ENCODE measurements at places on chromosomes 7 and 10. TPM values are rescaled to one million over a fixed set of nuclear protein-coding genes. Genes with fewer than 3 reads are reported as not detected.

DNA sequence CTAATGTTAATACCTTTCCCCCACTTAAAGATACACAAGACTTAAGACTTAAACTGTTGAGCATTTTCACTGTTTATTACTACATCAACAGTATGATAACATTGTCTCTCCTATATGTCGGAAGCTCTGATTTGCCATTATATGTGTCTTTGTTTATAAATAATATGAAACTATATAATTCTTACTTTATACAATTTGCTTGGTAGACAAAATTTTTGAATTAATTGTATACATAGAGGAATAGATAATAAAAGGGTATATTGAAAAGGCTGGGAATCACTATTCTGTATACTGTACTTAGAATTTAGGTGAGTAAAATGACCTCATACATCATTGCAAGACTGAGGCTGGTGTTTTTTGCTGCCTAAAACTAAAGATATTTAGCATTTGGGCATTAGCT, 82.1 kb upstream of the HDAC9 start:
- no peak for DNase-seq

DNA sequence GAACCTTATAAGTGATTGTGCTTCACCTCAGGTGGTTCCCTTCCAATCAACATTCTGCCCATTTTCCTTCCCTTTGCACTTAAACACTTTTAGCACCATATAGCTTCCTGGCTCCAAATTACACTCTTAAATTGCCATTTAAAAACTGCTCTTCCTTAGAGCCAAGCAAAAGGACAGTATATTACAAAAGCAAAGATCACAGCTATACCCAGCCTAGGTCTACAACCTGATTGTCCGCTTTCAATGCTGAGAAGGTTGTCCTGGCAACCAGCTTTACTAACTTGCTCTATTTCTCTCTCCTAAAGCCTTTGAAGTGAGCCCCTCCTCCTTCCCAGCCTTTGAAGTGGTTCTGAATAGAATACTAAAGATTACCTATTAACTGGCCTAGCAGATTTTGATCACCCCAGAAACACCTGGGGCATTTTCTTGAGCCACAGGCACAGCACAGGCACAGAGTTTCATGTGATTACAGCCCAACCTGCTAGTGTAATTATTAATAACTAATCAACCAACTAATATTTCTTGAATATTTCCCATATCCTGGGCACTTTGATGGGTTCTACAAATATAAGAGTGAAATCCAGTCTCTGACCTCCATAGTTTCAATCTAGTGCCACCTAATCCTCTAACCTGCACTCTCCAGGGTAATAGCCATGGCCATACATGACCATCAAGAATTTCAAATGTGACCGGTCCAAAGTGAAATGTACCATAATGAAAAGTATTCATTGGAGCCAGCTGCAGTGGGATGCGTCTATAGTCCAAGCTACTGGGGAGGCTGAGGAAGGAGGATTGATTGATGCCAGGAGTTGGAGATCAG, 63.6 kb upstream of the TRIM24 start:
- DNase-seq: peak; percentile 100

DNA sequence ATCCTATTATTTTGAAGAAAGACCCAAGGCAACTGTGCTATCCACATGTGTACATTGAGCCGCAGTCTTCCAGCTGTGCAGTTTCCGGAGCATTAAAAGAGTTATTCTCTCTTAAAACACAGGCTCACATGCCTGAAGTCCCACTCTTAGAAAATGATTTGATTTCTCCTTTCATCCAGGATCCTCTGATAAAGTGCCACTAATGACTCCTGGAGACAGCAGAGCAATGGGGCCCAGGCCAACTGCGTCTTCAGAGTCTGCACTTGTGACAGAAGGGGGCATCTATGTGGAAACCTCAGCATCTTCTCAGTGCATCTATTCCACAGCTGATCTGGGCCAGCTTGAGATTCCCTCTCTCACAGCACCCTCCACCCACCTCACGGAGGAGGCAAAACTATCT, 482.1 kb upstream of the AKR1E2 start:
- DNase-seq: no peak

DNA sequence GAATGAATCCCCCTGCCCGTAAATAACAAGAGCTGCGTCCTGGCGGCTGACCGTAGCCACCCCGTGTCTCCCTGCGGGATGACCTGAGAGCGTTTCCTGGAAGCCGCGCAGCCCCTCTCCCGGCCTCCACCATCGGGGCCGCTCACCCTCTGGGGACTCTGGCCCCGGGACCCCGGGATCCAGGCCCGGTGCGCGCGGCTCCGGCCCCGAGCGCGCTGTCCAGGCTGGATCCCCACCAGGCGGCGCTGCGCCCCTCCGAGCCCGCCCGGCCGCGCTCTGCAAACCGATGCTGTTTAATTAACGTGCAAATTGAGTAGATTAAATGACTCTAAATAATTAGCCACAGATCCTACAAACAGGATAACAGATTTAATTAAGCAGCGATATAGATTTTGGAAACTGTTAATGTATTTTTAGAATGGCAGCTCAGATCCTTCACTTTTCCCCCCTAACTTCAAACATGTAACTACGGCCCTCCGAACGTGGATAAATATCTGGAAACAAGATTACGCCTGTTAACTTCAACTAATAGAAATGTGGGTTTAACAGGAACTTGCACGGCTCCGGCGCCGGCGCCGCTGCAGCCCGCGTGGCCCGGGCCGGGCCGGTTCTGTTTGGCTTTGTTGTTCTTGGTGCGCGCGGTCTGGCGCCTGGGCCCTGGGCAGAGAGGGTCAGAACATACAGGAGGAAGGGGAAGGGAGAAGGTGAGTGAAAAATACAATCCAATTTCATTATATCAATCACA, 7.1 kb upstream of the UNCX start:
- DNase-seq: no peak

GRCh38 chr10:125779403-125780327, 4.0 kb upstream of the MMP21 start:
- no peak for DNase-seq

DNA sequence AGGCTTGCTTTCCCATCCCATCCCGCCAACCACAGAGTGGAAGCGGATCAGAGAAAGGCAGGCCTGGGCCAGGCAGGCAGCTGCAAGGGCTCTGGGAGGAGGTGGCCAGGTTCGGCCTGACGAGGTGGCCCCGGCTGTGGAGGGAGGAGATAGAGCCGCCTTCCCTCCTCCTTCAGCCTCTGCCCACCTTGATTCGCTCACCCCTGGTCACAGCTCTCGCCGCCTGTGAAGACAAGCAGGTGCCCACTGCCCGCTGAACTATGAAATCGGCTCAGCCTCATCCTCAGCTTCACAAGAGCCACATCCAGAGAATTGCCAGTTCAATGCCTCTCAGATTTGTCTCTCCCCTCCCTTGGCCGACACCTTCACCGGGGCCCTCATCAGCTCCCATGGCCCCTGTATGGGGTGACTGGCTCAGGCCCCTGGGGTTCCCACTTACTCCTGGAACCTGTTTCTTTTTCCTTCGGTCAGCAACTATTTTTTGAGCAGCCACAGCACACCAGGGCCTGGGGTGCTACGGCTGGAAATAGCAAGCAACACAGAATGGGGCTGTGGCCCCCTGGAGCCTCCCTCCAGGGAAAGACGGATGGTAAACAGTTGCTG, 80.0 kb upstream of the CHST15 start:
- DNase-seq: no peak

DNA sequence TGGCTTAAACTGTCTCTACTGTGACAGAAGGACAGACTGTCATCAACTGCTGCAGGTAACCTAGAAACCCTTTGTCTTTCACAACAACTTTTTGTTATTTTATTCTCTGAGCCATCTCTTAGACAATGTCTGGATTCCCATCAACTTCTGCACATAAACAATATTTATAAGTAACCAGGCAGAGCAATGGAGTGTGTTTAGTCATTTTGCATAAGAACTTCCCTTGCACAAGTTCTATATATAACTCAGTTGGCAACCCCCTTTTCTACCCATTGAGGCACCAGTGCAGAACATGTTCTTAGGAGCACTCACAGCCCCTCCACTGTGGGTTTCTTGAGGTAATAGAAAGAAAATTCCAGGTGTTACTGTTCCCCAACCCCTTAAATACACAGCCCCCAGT, 65.0 kb upstream of the IL6 start:
- DNase-seq: no peak

DNA sequence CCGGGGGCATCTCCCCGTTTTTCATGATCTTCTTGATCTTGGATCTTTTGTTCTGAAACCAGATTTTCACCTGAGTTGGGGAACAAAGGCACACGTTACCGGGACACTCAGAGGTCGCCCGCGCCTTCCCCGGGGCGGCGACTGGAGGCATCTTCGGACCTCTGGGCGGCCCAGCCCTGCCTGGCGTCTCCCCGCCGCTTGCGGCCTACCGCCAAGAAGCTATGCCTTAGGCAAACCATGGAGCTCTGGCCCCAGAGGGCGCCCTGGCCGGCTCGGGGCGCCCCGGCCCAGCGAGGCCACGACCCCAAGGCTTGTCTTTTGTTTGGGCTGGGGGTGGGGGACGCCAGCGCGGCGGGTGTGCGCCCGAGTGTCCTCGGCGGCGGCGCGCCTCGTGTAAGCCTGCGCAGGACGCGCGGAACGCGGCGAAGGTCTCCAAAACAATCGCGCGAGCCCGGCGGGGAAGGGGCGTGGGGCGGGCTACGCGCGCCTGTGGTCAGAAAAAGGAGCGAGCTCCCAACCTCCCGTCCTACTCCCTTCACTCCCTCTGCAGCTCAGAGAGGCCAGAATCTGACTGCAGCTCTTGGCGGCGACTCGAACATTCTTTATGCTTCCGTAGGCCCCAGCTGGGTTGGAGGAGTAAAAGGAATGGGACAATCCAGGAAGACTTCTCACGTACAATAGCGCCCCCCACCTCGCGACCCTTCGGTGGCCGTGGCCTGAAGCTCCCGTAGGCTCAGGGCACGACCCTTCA, 3.5 kb downstream of the DLX5 start:
- DNase-seq: no peak

- no peak for DNase-seq
These were observed 264.5 kb downstream of the CELF2 start for GRCh38 chr10:11282156-11282555.

- DNase-seq: peak; percentile 67
These were observed 41.6 kb upstream of the LYZL2 start for GRCh38 chr10:30671026-30671616.

DNA sequence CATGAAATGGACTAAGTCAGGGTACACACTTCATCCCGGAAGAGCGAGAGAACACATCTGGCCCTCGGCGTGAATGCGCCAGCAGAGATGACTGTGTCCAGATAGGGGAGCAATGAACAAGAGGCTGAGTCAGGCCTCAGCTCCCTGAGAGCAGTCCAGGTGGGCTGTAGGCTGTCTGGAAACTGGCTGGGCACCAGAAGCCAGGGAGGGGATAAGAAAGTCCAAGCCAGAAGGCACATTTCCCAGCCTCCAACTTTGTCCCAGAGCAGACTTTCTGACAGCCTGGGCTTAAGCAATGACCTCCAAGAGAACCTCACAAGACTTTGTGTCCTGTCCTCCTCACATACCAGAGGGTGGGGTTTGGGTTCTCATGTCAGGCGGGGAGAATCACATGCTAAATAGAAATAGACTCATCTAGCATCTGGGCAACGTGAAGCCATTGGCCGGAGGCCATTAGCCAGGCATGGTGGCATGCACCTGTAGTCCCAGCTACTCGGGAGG, 157.2 kb downstream of the ARHGAP12 start:
- DNase-seq: no peak

- peak; percentile 52 for DNase-seq
These were observed 72.0 kb upstream of the TES start for GRCh38 chr7:116138202-116138801.

- DNase-seq: peak; percentile 80
These were observed 97.8 kb downstream of the HIPK2 start for GRCh38 chr7:139679731-139680594.

DNA sequence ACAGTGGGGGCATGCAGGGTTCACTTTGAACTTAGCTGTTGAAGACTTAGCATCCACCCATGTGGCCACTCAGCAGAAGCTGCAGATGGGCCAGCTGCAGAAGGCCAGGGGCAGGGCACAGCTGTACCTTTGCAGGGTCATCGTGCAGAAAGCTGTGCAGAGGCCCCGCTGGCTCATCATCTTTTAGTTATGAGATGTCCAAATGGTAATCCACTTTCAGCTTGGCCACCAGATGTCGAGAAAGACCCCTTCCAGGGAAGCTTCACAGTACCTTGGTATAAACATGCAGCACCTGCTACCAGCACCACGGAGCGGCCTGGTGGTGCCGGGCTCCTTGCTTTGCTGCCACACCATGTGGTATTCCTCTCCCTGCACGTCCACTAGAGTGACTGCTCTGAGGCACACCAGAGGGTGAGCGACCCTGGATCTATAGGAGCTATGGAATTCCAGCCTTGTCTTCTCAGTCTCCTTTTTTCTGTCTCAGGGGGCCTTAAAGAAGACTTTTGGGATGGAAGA, 74.2 kb upstream of the LAMB4 start:
- DNase-seq: no peak

DNA sequence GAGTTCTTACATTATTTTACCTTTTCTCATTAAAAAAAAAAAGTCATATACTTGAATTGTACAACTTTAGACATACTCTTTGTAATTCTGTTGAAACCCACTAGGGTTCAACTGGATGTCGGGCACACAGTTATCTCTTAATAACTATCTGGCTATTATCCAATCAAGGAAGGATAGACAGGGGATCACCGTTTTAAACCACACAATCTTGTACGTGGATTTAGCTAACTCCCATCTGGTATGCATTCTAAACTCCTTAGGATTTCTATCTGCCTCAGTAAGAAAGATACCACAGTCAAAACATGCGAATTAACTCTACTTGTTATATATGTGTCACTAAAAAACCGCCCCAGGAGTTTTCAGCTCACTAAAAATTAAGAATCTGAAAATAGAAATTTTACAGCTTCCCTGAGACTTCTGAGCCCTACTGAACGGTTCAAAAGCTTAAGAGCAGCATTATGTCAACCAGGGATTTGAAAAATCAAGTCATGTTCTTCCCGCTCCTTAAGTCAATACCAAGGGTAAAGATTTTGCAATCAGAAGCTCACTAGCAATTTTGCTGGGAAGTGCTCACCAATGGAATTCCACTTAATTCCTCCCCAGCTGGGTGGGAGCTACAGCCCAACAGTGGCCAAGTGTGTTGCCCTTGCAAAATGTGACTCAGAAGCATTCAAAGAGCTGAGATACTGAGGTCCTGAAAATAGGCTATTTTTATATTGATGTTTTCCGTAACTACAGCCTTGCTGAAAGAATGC, 267.0 kb downstream of the FRMD4A start:
- DNase-seq: no peak

DNA sequence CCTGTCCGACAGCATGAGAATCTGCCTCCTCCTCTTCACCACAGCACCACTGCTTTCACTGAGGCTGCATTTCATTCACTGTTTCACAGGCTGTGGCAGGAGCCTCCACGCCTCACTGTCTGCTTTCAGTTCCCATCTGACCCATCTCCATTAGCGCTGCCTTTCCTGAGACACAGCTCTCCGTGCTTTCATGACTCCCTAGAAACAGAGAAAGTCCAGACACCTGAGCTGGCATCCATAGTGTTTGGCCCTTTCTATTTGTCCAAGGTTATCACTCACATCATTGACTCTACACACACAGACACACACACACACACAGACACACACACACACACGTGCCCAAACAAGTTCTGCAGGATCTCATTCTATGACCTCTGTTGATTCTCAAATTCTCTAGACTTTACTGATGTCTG, 5.2 kb downstream of the LGI1 start:
- DNase-seq: no peak

Gene HOGA1
- 7.6 TPM for polyA plus RNA-seq

Gene TCERG1L
- not detected for polyA plus RNA-seq

Gene TUBAL3
- 0.26 TPM for polyA plus RNA-seq

Gene EVX1
- not detected for polyA plus RNA-seq

Gene VWDE
- 0.12 TPM for polyA plus RNA-seq

Gene PDAP1
- polyA plus RNA-seq: 12.8 TPM

Gene MGMT
- polyA plus RNA-seq: 12.0 TPM

Gene ACTR1A
- polyA plus RNA-seq: 75.9 TPM
